ENCODE measurements at places on chromosomes 5 and 9.

- DNase-seq = no peak
Measured at GRCh38 chr5:149857499-149857898, 87.1 kb downstream of the PDE6A start.

DNA sequence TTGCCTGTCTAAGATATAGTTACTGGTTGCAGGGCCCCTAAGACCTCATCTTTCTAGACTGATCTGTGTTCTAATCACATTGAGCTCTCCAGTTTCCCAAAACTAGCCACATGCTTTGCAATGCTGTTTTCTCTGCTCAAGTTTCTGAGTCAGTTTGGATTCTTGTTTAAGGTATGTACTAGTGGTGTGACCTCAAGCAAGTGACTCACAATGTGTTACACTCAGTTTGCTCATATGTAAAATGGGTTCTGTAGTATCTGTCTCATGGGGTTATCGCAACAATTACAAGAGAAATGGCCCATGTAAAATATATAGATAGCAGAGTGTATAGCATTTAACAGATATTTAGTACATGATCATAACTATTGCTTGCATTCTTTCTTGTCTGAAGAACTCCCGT lies 153.1 kb upstream of the ELL2 start:
- DNase-seq = no peak

DNA sequence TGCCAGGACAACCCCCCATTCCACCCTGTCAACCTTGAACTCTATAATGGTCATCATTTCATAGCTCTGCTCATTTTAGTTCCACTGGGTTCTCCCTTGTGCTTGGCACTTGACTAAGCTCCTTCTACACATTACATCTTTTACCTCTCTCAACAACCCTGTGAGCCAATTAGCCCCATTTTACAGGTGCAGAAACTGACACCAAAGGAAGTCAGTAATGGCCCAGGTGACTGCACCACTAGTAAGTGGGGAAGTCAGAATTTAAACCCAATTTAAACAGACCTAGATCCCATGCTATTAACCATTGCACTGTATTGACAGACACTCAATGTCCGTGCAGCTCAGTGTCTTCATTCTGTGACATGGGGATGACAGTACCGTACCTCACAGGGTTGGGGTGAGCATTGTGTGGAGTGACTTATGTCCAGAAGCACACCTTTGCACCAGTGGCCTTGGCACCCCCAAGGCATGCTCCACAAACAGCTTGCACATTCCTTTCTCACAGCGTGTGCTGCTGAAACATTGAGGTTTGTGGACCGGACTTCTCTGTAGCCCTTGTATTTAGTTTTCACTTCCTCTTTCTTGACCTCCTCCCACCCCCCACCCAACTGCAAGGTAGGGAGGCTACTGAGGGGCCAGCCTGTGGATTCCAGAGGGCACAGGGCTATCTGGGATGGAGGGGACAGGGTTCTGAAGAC lies 23.1 kb downstream of the IRF1 start:
- DNase-seq = no peak

DNA sequence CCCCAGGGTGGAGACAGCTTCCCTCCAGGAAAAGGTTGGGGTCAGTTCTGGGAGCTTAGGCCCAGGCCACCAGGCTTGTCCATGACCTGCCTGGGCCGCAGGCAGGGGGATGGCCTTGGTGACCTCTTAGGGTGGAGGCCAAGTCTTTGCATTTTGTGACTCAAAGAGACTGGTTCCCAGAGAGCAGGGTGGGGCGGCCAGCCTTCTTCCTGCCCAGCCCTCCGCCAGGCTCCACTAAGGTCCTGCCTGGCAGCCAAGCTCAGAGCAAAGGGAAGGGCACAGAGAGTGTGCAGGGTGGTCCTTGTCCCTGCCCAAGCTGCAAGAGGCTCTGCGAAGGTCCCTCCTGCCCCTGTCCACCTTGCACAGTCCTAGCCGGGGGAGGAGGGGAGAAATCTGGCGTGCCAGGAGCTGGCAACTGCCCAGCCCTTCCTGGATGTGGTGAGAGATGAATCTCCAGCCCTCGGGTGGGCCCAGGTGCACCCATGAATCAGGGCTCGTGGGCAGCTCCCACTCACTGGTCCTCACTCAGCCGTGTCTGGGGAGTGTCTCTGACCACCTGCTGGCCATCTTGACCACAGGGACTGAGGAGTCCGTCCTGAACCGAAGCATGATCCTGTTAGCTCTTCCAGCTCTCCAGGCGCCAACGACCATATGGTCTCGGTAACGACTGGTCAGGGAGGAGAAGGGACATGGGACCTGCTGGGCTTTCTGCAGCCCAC lies 2.3 kb upstream of the PTGDS start:
- no peak for DNase-seq

DNA sequence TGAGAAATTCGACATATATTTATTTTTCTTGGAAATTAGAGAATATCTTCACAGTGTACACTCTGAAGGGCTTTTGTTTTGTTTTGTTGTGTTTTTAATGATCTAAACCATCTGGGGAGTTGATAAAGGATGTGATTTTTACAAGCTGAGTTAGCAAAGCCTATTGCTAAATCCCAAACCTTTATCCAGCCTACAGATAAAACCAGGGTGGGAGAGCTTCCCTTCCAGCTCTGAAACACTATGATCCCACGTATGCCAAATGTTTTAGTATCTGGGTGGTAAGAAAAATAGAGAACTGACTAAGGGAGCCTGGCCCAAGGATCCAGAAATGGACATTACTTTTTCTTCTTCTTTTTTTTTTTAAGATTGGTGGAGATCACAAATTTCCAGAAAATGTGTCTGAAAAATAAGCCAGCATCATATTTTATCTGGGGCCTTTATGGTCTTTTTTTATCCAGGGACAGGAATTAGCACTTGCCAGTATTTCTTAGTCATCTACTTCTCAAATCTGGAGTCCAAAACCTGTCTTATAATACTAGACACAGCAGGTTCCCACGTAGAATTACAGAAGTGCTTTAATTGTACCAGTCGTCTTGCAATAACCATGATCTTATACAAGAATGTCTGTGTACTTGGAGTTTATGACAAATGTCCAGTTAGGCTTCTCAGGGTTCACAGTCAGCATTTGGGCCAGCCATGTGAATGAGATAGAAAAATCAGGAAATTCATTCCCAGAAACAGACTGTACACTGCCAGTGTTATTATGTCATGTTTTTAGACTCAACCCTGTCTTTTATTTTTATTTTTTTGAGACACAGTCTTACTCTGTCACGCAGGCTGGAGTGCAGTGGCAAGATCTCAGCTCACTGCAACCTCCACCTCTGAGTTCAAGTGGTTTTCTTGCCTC lies 290.8 kb upstream of the MPDZ start:
- no peak for DNase-seq

- no peak for DNase-seq
Measured at GRCh38 chr9:6944093-6944551, 186.3 kb downstream of the KDM4C start.

DNA sequence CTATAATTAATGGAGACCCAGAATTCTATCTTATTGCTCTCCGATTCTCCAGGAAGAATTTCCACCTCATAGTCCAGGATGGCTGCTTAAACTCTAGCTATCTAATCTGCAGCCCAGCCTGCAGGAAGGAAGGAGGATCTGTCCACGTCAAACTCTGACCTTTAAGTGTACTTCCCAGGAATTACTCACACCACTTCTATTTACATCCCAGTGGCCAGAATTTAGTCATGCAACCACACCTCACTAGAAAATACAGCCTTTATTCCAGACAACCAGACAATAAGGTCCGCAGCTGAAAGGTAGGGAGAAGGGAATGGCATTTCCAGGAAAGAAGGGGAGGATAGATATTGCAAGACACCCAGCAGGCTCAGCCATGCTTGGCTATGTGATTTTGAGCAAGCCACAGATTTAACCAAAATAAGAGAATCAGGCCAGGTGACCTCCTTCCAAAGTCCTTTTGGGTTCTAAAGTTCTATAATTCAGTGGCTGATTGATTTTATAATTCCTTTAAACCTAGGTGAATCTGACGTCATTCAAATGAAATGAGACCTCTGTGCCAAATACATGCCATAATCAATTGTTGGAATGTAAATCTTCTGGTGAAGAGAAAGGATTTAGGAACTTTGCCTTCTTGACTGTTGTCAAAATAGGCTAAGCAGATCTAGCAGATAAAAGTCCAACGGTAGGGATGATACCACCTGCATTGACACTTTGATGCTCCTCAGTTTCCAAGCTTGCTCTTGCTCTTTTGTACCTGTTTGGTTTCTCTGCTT lies 3.7 kb upstream of the DENND1A start:
- no peak for DNase-seq
